ENCODE measurements at places on chromosomes 5 and 9.

DNA sequence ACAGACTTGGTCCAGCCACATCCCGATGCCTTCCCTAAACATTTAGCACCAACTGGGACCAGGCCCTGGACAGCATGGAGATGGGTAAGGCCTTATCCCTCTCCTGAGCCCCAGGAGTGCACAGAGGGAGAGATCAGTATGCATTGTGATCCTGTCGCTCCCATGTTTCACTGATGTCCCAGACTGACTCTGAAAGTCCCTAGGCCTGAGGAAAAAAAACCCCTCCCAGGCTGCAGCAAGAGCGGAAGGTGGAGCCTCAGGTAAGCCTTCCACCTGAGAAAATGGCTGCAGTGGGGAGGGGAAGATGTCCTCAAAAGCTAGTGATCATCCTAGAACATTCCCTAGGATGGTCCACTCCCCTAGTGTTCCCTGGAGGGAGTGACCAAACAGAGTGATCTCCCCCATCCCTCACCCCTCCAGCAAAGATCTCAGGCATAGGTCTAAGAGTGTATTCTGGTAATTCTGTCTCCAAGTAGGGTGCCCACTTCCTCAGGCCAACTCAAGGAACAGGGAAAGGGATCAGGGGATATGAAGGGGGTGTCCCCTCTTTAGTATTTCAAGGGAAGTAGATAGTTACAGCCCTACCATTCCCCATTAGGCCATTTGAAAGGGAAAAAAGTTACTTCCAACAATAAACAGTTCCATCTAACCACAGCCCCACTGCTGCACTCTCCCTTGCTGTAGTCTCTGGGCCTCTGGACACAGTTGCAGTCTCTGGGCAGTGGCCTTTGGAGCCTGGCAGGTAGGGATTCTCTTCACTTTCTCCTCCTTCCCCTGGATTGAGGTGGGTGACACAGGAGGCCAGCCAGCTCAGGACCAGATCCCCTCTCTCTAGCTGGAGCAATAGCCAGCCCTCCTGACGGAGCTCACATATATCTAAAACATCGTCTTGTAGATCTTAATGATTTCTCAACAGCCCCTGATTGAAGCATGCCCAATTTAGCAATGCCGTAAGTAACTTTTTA, 6.8 kb upstream of the CXXC5 start:
- peak; percentile 1 for DNase-seq

GRCh38 chr5:44891116-44891515, 82.4 kb downstream of the MRPS30 start:
- no peak for DNase-seq

DNA sequence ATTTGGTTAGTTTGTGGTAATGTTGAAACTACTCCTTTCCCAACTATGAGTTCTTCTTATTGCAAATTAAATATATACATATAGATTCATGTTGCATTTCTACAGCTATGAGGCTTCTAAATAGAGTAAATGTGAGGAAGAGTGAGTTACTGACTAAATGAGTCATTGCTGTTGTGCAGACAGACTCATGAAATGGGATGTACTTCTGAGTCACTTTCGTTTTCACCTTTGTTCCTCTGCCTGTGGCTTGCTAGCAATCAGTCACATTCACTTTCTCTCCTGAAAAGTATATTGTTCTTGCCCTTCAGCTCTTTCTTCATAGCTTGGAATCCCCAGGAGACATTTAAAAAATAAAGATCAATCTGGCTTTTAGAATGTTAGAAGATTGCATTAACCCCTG, 295.5 kb upstream of the SMC2 start:
- DNase-seq: peak; percentile 57

DNA sequence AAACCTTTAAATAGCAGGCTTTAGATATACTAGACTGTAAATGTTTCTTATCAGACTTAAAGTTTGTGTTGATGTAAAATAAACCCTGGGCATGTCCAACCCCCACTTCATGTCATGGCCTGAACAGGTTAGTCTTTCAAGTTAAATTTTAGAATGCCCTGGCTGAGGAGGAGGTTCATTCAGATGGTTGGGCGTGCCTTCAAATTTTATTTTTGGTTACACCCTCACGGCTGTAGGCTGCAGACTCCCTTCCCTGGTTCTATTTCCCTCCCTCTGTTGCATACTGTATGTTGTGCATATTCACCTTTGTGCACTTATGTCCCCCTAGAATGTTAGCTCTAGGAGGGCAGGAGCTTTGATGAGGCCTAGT, 5.3 kb upstream of the BICD2 start:
- no peak for DNase-seq

DNA sequence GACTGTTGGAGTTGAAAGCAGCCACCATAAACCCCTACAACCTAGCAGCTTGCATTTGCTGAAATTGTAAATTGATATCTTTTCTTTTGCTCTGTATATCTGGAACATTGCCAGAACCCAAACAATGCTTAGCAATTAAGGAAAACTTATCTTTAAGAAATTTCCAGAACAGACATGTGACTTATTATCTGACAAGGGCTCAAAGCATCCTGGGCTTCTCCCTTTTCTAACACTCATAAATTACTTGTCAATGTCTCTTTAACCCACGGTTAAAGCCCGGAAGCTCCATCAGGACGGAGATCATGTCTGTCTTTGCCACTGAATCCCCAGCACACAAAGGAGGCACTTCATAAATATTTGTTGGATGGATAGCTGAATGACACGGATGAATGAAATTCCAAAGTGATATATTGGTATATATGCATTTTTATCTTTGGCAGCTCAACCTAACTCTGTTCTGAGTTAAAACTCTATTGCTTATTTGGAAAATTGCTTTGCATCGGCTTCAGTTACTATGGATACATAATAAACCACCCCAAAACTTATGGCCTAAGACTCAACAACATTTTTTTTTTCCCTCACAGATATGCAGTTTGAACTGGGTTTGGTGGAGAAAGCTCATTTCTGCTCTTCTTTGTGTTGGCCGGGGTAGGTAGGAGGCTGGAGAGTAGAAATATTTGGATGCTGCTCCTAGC, 103.1 kb upstream of the CLINT1 start:
- no peak for DNase-seq

DNA sequence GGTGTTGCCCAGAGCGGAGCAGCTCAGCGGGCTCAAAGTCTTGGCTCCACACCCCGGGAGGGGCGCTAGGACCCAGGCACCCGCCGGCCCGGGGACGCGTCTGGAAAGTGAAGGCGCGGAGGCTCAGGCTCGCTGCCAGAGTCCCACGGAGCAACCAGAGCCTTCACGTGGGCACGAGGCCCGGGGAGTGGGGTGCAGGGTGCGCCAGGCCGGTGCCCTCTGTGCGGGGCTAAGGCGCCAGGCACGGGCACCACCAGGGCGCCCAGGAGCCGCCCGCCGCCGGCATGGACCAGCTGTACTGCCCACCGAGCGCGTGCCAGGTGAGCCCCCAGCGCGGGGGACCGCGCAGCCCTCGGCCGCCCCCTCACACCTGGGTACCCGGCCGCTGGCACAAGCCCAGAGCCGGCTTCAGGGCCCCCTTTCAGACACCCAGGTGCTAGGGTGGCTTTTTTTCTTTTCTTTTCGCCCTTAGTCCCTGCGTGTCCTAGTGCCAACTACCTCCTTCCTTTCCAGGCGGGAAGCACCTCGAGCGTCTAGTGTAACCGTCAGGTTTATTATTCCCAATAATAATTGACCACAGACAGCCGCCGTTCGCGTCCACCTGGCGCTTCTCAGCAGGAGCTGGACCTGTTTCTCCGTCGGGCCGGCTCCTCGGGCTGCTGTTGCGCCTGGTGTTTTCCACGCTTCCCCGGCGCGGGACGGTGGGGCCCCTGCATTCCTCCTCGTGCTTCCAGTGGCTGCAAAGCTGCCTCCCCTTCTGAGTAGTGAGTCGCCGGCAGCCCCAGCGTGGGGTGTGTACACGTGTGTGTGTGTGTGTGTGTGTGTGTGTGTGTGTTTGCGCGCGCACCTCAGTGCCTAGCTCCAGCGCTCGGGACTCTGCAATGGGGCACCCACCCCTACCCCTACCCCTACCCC, 30.1 kb upstream of the PDE8B start:
- no peak for DNase-seq

GRCh38 chr5:77333451-77334123, 123.1 kb downstream of the PDE8B start:
- no peak for DNase-seq

GRCh38 chr9:127963359-127964064, 17.3 kb downstream of the EEIG1 start:
- no peak for DNase-seq

DNA sequence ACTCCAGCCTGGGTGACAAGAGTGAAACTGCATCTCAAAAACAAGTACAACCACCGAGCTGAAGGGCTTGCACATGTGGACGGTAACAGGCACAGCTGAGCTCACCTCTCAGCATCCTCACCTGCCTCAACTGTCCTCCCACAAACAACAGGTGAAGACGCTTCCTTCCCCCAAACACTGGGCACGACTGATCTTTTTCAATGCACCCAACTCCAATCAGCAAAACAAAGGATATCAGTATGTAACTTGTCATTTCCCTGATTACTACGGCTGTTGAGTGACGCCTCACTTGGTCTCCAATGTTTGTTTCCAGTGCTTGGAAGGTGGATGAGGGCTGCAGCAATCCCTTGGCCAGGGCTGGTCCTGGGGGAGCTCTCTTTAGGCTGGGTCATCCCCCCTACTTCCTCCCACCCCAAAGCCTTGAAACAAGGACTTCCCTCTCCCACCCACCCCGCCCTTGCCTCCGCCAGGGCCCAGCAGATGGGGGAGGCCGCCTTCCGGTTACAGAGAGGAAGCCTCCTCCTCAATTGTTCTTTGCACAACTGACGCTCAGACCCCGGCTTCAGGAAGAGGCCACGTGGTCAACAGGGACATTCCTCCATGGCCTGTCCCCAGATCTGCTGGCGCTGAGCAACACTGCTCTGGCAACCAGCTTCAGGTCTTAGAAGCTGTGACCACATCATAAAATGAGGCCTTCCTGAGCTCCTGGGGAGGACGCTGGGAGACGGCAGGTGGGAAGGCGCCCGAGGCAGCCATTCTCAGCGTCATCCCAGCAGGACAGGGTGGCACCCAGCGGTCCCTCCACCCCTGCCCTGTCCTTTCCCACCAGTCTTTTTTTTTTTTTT, 5.9 kb downstream of the FAM78A start:
- DNase-seq: peak; percentile 89

- no peak for DNase-seq
Observed at GRCh38 chr9:107694390-107694789, 204.8 kb upstream of the KLF4 start.

- DNase-seq: no peak
Observed at GRCh38 chr9:112119225-112120029, 55.7 kb downstream of the SUSD1 start.

DNA sequence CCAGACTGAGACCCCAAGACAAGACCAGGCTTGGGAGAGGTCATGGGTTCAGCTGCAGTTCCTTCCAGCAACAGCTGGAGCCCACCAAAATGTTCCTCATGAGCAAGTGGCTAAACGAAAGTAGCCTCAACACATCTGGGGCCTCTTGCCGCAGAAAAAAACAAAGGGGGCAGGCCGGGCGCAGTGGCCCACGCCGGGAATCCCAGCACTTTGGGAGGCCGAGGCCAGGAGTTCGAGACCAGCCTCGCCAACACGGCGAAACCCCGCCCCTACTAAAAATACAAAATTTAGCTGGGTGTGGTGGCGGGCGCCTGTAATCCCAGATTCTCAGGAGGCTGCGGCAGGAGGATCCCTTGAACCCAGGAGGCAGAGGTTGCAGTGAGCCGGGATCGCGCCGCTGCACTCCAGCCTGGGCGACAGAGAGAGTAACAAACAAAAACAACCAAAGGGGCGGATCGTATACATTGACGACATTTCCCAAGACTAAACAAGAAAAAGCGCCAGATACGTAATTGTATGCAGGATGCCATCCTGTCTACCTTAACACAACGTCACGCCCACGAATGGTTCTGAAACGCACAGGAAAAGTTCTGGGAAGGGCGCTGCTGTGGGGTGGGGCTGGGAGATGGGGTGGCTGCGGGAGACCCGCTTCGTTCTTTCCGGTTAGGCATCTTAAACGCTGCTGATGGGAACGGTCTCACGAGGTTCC, 1.7 kb downstream of the INPP5E start:
- no peak for DNase-seq

GRCh38 chr9:25935188-25935587, 256.9 kb upstream of the TUSC1 start:
- no peak for DNase-seq

DNA sequence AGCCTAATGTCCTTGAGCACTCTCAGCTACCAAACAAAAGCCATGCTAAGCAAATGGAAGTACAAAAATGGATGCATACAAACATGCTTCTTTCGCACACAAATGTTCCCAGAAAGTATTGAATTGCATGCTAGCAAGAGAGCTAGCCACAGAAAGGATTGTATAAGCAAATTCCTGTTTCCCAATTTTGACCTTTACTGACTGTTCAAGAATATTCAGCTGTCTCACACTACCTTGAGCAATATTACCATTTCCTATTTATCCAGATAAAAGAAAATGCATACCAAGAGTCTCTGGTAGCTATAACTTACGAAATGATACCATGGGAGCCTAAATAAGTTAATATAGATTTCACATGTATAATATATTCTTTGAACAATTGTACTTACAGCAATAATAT, 264.6 kb downstream of the TMEM167A start:
- peak; percentile 59 for DNase-seq

- DNase-seq: no peak
Observed at GRCh38 chr5:1543398-1544293, 19.9 kb upstream of the LPCAT1 start.

- peak; percentile 57 for DNase-seq
Observed at GRCh38 chr9:13427587-13427986, 148.1 kb upstream of the MPDZ start.

GRCh38 chr9:95588724-95589588, 72.2 kb upstream of the PTCH1 start:
- no peak for DNase-seq

GRCh38 chr5:34053571-34054399, 10.8 kb upstream of the C1QTNF3 start:
- DNase-seq: no peak

DNA sequence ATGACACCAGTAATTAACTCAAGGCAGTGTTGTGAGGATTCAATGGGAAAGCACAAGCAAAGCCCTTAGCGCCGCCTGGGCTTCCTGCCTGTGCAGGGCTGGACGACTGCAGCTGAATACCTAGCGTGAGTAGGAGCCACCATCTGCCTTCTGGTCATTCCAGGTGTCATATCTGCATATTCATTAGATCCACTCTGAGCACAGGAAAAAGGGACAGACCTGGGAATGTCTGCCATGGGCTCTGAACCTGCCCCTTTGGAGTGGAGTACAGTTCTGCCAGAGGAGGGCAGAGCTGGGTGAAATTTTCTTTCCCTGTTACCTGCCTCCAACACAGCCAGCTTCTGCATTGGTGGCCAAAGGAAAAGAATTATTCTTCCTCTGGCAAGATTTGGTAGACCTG, 298.8 kb downstream of the NSG2 start:
- DNase-seq: no peak

- DNase-seq: no peak
Observed at GRCh38 chr9:124353811-124354274, 61.4 kb downstream of the PSMB7 start.

All from suppressor macrophage treated with lipopolysaccharide for 4 hours (primary cell).